Activated CD4-positive, alpha-beta T cell treated with anti-CD3 and anti-CD28 coated beads for 48 hours (primary cell): ENCODE measurements at places on chromosomes 3 and 15.

DNA sequence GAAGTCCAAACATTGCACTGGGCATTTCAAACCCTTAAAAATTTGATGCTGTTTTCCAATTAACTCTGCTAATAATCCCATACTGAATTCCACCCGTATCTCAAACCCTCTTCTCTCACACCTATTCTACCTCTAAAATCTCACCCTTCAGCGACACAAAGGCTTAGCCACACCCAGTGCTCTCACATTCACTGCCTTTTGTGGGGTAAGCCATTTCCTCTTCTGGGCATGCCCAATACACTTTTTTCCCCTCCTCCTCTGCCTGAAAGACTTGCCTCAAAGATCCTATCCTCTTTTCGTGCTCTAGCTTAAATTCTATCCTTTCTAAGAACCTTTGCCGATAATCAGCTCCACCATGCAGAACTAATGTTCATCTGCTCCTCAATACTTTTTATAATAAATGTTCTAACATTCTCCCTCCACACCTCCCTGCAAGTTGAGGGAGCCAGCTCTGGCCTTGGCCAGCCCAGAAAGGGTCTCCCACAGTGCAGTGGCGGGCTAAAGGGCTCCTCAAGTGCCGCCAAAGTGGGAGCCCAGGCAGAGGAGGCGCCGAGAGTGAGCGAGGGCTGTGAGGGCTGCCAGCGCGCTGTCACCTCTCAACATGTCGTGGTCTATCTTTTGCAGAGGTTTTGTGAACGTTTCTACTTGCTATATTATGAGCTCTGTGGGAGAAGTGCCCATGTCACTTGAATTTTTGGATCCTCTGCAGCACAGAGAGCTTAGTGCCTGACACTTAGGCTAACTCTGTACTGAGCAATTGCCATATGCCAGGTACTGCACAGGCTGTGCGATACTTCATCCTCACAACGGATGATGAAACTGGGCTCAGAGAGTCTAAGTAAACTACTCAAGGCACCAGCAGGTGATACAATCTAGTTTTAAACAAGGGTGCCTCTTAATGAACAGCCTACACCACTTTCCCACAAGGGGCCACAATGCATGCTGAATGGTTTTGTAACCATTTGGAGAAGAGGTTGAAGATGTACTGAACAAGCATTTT, 53.6 kb upstream of the BCL6 start:
- no peak for DNase-seq

DNA sequence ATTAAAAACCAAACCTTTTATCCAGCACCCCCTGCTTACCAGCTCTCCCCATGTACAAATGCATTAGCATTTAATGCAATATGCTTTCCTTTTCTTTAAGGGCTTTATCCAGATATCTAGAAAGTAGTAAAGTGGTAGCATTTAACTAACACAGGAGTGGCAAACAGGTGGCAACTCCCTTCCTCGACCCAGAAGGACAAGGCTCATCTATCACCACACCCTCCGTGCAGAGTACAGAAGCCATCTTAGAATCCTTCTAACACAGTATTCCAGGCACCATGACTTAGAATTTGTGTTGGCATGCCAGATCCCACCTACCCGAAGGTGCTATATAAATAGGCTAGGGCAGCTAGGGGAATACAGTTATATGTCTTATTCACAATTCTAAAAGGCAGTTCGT, 148.6 kb upstream of the NSMCE3 start:
- no peak for DNase-seq

DNA sequence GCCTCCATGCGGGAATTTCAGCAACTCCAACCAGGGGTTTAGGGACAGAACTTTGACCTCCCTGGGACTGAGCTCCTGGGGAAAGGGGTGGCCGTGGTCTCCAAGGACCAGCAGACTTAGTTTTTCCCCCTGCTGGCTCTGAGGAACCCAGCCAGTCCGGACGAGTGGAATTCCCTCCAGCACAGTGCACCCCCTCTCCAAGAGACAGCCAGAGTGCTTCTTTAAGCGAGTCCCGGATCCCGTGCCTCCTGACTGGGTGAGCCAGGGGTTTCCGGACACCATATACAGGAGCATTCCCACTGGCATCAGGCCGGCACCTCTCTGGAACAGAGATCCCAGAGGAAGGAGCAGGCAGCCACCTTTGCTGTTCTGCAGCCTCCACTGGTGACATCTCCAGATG, 459.5 kb downstream of the OCA2 start:
- no peak for DNase-seq

DNA sequence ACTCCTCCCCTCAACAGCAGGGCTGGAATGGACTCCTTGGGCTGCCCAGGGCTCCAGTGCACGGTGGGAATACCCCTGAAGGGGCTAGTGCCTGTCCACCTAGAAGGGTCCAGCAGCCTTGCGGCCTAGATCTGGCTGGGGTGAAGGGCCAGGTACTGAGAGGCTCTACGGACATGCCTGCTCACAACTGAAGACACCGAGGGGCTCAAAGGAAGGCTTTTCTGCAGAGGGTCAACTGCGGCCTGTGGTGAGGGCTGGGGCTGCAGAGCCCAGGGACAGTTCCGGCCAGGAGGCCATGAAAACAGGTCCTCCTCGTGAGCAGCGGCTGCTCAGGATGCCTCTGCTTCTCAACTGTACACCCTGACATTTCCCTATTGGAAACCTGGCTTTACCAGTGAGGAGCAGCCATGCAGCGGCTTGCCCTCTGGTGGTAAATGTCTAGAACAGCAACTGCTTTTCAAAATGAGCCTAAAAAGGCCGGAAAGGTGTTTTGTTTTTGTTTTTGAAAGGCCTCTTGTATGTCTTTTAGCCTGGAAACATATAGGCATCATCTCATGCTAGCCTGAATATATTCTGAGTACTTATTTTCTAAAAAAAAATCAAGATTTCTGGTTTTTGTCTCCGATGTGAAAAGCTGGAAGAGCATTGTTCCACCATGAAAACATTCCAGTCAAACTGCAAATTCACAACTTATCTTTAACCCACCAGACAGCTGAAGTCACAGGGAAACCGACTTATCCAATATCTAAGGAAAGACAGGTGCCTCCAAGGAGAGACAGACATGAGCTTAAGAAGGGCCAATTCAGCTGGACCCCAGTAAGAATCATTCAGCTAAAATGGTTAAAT, 163.4 kb downstream of the KLF13 start:
- DNase-seq: peak; percentile 54

GRCh38 chr3:134344560-134344959, 29.7 kb downstream of the AMOTL2 start:
- DNase-seq: no peak

- DNase-seq: peak; percentile 71
Observed at GRCh38 chr3:143001034-143001368, 369 bp upstream of the U2SURP start.

DNA sequence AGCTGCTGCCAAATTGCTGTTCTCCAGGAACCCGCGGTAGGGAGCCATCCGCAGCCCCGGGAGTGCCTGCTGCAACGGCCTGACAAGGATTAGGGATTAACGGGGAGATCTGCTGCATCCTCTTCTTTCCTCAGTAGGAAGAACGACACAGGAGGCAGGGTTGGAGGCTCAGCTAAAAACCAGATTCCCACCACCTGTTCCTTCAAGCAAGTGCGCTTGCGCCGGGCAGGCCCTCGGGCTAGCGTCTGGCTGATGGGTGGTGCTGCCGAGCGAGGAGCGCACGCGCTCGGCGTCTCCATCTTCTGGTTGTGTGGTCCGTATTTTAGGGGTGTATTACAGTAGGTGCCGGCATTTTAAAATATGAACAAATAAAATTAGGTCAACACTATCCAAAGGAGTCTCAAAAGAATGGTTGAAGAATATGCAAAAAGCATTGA, 25.4 kb upstream of the SLC25A26 start:
- DNase-seq: peak; percentile 31

GRCh38 chr3:7461202-7461825, 600.4 kb downstream of the GRM7 start:
- DNase-seq: no peak

DNA sequence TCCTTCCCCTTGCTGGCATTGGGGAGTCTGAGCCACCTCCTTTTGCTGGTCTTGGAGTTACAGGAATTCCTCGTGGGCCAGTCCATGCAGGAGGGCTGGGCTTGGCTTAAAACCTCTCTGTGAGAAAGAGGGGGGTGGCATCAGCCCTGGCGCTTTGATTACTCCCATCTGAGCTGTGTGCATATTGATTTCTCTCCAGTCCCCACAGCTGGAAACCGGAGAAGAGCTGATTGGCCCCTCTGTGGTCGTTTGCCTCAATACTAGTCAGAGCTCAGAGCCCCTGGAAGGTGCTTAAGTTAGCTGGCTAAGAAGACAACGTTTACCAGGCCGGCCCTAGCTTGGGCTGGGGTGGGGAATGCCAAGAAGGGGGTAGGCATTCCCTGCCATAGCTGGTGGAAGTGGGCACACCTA, 4.0 kb upstream of the RASGRF1 start:
- DNase-seq: no peak

- DNase-seq: peak; percentile 60
Observed at GRCh38 chr3:38805765-38806386, 10.1 kb downstream of the SCN10A start.

- no peak for DNase-seq
Observed at GRCh38 chr15:73983211-73983727, 8.8 kb downstream of the STOML1 start.

GRCh38 chr3:124557433-124558232, 172.6 kb upstream of the UMPS start:
- DNase-seq: no peak

DNA sequence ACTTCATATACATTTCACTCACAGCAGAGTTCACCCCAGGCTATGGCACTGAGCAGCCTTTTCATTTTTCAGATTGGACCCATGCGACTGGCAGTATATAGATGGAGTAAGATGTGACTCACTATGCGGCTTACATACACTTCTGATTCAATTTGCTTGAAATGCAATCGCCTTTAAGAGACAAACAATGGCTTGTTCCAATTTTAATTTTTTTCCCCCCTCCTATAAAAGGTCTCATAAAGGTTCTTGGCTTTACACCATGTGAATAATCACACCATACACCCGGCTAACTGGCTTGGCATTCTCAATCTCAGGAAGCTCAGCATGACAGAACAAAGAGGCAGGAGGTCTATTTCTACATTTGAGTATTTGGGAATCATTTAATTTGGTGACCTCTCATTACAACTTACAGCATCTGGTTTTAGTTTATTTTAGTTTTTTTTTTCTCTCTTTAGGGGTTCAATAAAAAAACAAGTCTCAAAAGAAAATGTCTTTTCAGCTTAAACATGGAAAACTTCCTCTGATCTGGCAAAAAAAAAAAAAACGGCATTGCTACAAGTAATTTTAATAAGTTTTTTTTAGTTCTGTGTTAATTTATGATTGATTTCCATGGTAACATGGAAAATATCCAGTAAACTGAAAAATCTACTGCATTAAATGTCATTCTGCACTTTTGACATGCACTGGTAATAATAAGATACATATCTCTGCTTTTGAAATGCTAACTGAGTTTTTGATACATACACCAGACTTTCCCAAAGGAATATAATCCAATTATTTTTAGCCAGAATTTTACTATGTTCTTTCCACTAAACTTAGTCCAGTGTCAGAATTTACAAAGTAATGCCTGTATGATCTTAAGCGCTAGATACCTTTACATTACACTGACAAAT, 38.8 kb downstream of the GADL1 start:
- no peak for DNase-seq

DNA sequence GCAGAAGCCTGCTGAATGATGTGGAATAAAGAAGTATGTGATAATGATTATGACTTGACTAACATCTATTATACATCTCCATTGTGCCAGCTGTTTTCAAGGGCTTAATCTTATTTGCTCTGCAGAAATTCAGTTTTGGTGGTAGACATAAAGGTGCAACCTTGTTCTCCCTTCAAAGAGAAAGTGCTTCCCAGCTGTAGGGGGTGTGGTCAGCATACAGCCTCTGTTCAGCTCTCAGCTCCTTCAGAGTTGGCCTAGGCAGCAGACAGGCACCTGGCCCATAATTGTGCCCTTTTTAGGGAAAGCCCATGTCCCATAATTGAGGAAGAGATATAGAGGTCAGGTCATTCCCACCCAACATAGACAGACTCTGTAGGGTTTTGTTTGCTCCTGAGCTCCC, 104.3 kb upstream of the EOMES start:
- DNase-seq: no peak

- DNase-seq: no peak
Observed at GRCh38 chr3:72306800-72307341, 521.9 kb upstream of the PROK2 start.

DNA sequence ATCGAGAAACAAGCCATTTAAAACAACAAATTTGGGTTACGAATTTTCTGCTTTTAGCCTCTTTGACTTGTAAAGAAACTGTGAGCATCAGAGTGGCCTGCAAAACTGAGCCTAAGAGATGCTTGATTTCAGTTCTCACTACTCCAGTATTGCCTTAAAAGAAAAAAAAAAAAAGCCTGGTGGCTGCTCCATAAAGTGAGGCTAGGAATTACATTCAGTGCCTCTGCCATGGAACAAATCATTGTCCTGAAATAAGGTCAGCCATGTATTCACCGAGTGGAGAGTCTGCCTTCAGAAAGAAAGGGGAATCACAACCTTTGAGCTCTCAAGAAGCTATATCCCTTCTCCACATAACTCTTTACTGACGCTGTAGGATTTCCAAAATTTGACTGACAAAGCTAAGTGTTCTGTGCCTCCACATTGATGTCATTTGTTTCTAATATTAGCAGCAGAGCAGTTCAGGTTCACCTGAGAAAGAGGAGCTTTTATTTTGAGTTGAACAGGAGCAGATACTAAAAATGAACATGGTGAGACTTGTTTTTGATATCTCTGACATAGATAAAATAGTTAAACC, 137.3 kb downstream of the SSR3 start:
- no peak for DNase-seq

GRCh38 chr3:97764407-97765238, at the start of gene ARL6:
TSS of gene ARL6 (plus strand) at chr3:97764758. CDS start at chr3:97768108, 3,350 bp downstream.
- peak; percentile 81 for DNase-seq

- DNase-seq: no peak
Observed at GRCh38 chr15:97301166-97301565, 659.3 kb upstream of the ARRDC4 start.

GRCh38 chr3:139674571-139675260, 3.1 kb downstream of the NMNAT3 start:
- DNase-seq: no peak

GRCh38 chr15:83837945-83838571, 184.1 kb downstream of the ADAMTSL3 start:
- peak; percentile 21 for DNase-seq

GRCh38 chr3:149658744-149659497, 1.1 kb upstream of the WWTR1 start:
- no peak for DNase-seq

GRCh38 chr15:62452667-62453066, 287.6 kb upstream of the C2CD4B start:
- no peak for DNase-seq

GRCh38 chr15:93848490-93848889, 382.9 kb upstream of the MCTP2 start:
- DNase-seq: no peak

- DNase-seq: no peak
Observed at GRCh38 chr3:117736846-117737245, 1027.3 kb downstream of the TUSC7 start.

DNA sequence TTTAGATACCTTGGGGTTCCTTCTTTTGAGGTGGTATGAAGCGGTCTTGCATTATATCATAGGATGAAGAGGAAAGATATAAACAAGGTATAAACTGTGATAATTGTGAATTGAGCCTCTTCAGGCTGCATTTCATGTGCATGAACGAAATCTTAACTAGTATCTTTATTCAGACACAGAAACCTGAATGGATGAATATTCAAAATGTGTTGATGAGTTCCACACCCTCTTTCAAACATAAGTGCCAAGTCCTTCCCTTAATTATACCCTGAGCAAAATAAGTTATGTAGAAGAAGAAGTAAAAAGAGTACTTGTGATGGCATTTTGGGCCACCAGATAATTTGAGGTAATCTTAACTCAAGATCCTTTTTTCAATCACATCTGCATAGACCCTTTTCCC, 103.1 kb upstream of the CFAP20DC start:
- no peak for DNase-seq
